ENCODE measurements at places on chromosomes 13 and 19. TPM values are rescaled to one million over a fixed set of nuclear protein-coding genes. Genes with fewer than 3 reads are reported as not detected.

- DNase-seq, result no peak
- no peaks in the 10 kb centered on the region for H3K36me3 ChIP-seq
- no peaks in the 10 kb centered on the region for H3K4me1 ChIP-seq
- no peak overlapping the region for H3K27ac ChIP-seq
These were observed 221.2 kb downstream of the ZNF536 start for GRCh38 chr19:30593356-30593755.

GRCh38 chr19:28027116-28027515 is 1185.8 kb downstream of the UQCRFS1 start:
- no peak overlapping the region for H3K4me3 ChIP-seq
- H3K27me3 ChIP-seq, result no peaks in the 10 kb centered on the region
- no peaks in the 10 kb centered on the region for H3K4me1 ChIP-seq
- H3K36me3 ChIP-seq, result no peaks in the 10 kb centered on the region
- DNase-seq, result no peak

DNA sequence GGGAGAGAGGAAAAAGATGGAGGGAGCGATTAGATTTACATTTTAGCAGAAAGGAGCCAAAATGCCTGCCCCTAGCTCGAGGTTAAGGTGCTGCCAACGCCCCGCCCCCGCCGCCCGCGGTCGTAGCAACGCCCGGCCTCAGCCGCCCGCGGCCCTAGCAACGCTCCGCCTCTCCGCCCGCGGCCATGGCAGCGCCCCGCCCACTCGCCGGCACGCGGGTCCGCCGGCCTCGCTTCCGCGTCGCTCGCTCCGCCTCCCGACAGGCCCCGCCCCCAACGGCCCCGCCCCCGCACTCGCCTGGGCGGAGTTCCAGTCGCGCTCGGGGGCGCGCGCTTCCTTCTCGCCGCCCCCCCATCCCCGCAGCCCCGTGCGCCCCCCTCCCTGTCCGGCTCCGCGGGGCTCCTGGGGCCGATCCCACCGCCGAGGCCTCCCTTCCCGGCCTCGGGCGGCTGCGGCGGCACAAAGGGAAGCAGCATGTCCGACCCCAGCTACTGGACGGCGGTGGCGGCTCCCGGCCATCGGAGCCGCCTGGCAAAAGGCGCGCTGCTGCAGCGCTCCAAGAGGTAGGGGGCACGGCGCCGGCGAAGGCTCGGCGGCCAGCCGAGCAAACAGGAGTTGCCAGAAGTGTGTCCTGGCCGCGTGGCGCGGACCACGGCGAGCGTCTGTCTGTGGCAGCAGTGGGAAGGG is 20.3 kb downstream of the MAST3 start:
- peak overlapping the region; percentile 90 for H3K27ac ChIP-seq
- no peaks in the 10 kb centered on the region for H3K27me3 ChIP-seq
- H3K4me1 ChIP-seq, result peaks cover 42% of the 10 kb centered on the region
- DNase-seq, result peak; percentile 96

DNA sequence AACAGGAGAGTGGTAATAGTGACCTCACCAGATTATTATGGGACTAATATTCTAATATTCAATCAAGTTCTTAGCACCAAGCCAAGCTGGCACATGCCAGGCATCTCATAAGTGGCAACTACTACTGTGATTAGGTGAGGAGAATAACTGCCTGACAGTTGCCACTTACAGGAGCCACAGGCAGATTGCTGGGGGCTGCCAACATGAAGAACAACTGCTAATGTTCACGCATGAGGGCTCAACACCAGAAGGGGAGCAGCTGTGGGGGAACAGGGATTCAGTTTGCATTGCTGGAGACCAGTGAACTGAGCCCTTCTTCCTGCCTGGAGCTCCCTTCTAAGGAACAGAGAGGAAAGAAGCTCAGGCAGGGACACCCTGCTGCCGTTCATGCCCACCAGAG is 504.5 kb downstream of the FOXO1 start:
- H3K27ac ChIP-seq, result no peak overlapping the region
- H3K4me3 ChIP-seq, result no peak overlapping the region
- H3K4me1 ChIP-seq, result no peaks in the 10 kb centered on the region
- no peak for DNase-seq
- no peaks in the 10 kb centered on the region for H3K36me3 ChIP-seq
- H3K27me3 ChIP-seq, result no peaks in the 10 kb centered on the region

- no peak overlapping the region for H3K27ac ChIP-seq
- peaks cover 36% of the 10 kb centered on the region for H3K4me1 ChIP-seq
- peaks cover 10% of the 10 kb centered on the region for H3K36me3 ChIP-seq
These were observed 117.4 kb downstream of the ESD start for GRCh38 chr13:46679369-46680120.

DNA sequence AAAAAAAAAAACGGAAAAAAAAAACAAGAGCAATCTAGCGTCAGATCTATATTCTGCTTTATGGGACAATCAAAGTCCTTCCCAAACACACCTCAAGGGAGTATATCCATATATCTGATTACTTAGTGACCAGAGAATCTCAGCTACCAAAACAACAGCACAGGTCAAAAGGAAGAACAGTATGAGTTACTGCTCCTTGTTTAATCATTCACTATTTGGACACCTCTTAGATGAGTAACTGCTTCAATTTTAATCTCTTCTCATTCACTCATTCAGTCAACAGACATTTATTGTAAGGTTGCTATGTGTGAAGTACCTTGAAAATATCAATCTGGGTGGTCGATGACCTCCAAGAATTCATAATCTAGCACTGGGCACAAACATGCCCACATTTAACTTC is 193.2 kb downstream of the IRS2 start:
- no peak for DNase-seq
- H3K36me3 ChIP-seq, result no peaks in the 10 kb centered on the region
- no peaks in the 10 kb centered on the region for H3K4me1 ChIP-seq
- H3K27ac ChIP-seq, result no peak overlapping the region
- H3K27me3 ChIP-seq, result no peaks in the 10 kb centered on the region

Gene DYRK1B
- total RNA-seq, result 7.7 TPM

Gene TRPM4
- not detected for total RNA-seq

DNA sequence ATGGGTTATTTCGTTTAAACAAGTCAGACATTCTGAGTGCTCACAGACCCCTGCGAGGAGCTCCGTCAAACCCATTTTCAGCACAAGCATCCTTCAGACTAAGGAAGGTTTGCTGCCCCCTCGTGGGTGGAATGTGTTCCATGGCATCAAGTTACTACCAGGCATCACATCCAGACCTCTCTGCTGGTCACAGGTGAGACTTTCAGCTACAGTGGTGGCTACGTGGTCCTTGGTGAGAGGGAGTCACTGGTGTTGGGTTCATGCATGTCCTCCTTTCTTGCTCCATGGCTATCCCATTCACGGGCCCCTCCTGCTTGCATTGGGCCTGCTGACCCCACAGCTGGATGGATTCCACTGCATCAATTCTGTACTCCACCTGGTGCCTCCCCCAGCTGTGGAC is 9.1 kb upstream of the LILRB5 start:
- H3K27me3 ChIP-seq, result peaks cover 40% of the 10 kb centered on the region
- H3K4me1 ChIP-seq, result no peaks in the 10 kb centered on the region
- no peak overlapping the region for H3K27ac ChIP-seq
- peak; percentile 82 for DNase-seq

GRCh38 chr19:16777811-16778210 is 51.4 kb upstream of the SIN3B start:
- no peaks in the 10 kb centered on the region for H3K27me3 ChIP-seq
- no peak for DNase-seq
- H3K36me3 ChIP-seq, result no peaks in the 10 kb centered on the region
- H3K4me3 ChIP-seq, result no peak overlapping the region

DNA sequence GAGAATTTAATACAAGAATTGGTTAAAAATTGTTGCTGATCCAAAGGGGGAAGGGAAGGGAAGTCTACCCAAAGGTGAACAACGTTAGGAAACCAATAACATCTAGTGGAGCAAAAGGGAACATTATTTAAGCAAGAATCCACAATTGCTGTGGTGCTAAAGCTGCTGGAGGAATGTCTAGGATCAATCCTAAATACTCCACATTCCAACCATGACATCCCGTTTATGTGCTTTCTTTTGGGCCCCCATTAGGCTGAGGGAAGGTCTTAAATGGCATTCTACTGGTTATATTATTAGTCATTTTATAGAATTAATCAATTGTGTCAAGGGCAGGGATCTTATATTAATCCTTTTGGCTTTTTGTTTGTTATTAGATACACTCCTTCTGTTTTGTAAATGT is 39.9 kb upstream of the VWA8 start:
- no peaks in the 10 kb centered on the region for H3K36me3 ChIP-seq
- H3K4me1 ChIP-seq, result peaks cover 5% of the 10 kb centered on the region
- H3K27ac ChIP-seq, result no peak overlapping the region

DNA sequence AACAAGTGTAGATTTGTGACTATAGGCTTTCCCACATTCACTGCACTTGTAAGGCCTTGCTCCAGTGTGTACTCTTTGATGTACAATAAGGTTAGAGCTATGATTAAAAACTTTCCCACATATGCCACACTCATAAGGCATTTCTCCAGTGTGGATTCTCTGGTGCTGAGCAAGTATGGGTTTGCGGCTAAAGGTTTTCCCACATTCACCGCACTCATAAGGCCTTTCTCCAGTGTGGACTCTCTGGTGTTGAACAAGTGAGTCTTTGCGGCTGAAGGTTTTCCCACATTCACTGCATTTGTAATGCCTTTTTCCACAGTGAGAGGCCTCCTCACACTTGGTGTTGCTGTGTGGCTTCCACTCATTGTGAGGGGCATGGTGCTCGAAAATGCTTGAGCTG is 3.7 kb downstream of the ZNF772 start:
- H3K4me3 ChIP-seq, result no peak overlapping the region
- no peak overlapping the region for H3K27ac ChIP-seq
- no peak for DNase-seq
- peaks cover 70% of the 10 kb centered on the region for H3K36me3 ChIP-seq

DNA sequence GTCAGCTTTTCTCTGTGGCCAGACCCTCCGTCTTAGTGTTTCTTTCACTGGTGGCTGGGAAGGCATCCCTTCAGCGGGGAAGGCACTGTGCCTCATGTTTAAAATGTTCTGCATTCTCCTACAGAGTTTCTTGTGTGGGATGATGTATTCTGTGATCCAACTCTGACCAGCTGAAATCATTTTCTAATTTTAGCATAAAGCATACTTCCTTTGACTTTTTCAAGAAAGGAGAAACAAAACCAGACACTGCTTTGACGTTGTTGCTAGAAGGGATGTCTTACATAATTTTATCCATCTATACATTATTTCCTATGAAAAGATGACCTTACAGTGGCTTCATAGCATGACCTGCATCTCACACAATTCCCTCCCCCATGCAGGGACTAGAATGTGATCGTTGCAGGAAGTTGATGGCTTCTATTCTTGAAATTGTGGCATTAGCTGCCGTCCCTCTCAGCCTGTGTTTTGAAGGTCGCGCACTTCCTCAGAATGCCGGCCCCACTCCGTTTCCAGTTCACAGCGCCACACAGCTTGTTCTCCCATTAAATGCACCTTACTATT is 38.6 kb upstream of the TEX29 start:
- no peaks in the 10 kb centered on the region for H3K27me3 ChIP-seq
- peaks cover 41% of the 10 kb centered on the region for H3K36me3 ChIP-seq
- no peak overlapping the region for H3K27ac ChIP-seq
- DNase-seq, result no peak

GRCh38 chr13:72523593-72523992 is 203.8 kb downstream of the MZT1 start:
- no peaks in the 10 kb centered on the region for H3K36me3 ChIP-seq
- H3K4me3 ChIP-seq, result no peak overlapping the region
- H3K27me3 ChIP-seq, result no peaks in the 10 kb centered on the region
- no peak for DNase-seq
- no peaks in the 10 kb centered on the region for H3K4me1 ChIP-seq

DNA sequence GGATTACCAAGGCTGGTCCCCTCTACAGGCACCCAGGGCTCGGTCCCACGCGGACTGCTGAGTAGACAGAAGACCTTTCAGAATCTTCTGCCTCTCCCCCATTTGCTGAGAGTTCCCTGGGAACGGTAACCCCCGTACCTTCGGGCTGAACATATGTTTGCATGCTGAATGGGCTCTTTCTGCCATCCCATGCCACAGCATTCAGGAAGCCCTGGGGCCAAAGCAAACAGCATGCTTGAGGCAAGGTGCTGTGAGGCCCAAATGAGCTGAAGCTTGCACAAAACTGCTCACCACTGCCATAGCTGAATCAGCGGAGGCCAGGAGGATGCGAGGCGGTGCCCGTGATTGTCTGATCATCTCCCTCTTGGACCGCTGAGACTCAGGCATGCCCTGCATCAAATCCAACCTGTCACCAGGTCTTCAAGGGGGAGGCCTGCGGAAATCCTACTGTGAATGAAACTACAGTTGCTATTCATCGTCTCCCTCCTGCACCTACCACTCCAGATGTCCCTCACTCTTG is 16.3 kb upstream of the C19orf12 start:
- no peak for DNase-seq
- no peaks in the 10 kb centered on the region for H3K4me1 ChIP-seq
- no peaks in the 10 kb centered on the region for H3K36me3 ChIP-seq

GRCh38 chr19:1699998-1700732 is 47.8 kb upstream of the TCF3 start:
- no peaks in the 10 kb centered on the region for H3K36me3 ChIP-seq
- peaks cover 21% of the 10 kb centered on the region for H3K27me3 ChIP-seq
- no peak overlapping the region for H3K4me3 ChIP-seq

DNA sequence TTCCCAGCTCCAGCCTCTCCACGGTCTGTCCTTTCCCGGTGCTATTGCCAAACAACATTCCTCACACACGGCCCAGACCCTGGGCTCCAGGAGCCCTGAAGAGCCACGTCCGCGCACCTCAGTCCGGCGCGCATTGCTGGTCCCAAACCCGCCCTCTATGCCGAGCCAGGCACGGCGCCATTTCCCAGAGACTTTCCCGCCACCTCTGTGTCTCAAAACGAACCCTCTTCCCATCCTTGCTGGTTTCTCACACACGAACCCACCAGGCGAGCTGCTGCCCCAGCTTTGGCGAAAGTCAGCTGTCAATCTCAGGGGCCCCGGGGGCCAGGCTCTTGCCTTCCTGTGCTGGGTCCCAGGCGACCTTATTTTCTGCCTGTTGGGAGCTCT is 28.0 kb upstream of the F7 start:
- DNase-seq, result no peak
- no peak overlapping the region for H3K27ac ChIP-seq
- H3K4me3 ChIP-seq, result no peak overlapping the region
- H3K4me1 ChIP-seq, result no peaks in the 10 kb centered on the region
- no peaks in the 10 kb centered on the region for H3K36me3 ChIP-seq

Gene C2CD4C
- total RNA-seq, result not detected

GRCh38 chr13:113649212-113649611 is 8.8 kb downstream of the ATP4B start:
- H3K4me1 ChIP-seq, result peaks cover 13% of the 10 kb centered on the region
- no peaks in the 10 kb centered on the region for H3K27me3 ChIP-seq
- no peak overlapping the region for H3K27ac ChIP-seq
- H3K36me3 ChIP-seq, result no peaks in the 10 kb centered on the region

Gene PSG1
- not detected for total RNA-seq

All from activated CD8-positive, alpha-beta memory T cell treated with anti-CD3 and anti-CD28 coated beads, Interleukin-2, amount 10 ng/mL, durations not matched to agents 7 days and 5 days (primary cell).